Fibroblast of pulmonary artery (primary cell): ENCODE measurements at places on chromosomes 1 and 21.

GRCh38 chr1:42592811-42593210 lies 65.4 kb upstream of the PPIH start:
- no peak for DNase-seq

- peak; percentile 50 for DNase-seq
Observed at GRCh38 chr1:15100121-15100879, 53.2 kb upstream of the TMEM51 start.

DNA sequence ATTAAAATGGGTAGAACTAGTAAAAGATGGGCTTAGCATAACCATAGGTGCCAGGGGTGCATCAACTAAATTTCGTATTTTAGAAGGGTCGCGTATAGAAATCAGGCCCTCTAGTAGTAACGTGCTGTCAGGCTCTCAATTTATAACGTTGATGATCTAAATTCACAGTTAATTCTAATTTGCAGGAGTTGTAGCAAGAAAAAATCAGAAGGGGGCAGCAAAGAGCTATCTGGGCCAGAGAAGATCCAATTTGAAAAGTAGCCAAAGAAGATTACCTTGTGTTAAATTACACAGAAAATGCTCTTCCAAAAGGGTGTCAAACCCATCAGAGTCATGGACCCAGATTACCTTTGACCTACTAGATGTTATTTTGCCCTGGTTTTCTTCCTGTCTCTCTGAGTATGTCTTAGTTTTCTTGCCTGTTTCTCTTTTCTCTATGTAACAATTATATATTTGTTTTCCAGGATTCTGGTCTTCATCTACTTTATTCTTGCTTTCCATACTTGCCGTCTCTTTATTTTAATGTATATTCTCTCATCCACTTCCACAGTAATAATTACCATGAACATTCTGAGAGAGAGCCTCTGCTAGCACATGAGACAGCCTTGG lies 1030.9 kb downstream of the AMY1C start:
- peak; percentile 43 for DNase-seq

GRCh38 chr21:42363312-42363711 lies 3.0 kb downstream of the TFF1 start:
- no peak for DNase-seq

GRCh38 chr1:45200906-45201500 lies 5.4 kb downstream of the ZSWIM5 start:
- no peak for DNase-seq

DNA sequence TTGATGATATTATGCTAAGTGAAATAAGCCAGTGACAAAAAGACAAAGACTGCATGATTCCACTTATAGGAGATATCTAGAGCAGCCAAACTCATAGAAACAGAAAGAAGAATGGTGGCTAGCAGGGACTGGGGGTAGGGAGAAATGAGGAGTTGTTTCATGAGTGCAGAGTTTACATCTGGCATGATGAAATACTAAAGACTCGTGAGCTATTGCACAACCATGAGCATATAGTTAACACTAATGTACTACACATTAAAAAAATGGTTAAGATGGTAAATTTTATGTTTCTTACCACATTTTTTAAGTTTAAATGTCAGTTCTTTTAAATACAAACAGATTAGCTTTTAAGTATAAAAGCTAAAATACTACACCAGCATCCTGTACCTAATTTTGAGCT lies 57.8 kb downstream of the ESRRG start:
- peak; percentile 26 for DNase-seq

DNA sequence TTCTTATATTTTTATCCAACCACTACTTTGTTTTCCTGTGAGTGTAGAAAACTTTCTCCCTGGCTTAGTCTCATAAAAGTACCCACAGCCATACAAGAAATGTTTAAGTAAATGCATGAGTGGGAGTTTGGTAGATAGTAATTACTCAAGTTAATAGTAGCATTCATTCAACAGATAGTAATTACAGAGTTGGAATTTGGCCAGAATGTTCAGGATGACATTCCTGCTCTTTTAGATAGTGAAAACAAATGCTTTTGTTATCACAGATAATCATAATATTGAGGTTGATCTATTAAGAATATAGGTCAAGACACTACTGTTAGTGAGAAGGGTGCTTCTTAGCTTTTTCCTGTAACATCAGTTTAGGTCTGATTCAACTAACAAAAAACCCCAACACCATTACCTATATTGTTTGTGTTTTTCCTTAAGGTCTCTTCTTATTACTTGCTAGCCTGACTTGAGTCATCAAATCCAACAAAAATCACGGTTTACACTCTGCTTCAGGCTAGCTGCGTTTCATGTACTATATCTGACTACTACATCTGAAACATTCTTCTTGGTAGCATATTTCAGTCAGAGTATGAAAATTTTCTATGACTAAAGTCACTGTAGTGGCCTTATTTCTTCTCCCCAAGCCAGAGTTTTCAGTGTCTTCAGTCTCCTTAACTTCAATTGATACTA lies 163.7 kb downstream of the HS2ST1 start:
- DNase-seq: no peak

GRCh38 chr1:112395256-112395820 lies 676 bp upstream of the CTTNBP2NL start:
- peak; percentile 34 for DNase-seq

DNA sequence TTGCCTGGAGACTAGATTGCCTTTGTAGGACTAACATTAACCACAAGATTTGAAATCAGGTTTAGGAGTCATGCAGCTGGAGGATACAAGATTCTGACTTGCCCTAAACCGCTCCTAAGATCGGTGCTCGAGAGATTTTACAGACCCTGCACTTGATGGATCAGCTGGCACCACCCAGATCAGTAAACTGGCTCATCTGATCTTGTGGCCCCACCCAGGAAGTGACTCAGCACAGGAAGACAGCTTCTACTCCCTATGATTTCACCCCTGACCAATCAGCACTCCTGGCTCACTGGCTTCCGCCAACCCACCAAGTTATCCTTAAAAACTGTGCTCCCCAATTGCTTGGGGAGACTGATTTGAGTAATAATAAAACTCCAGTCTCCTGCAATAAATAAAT lies 876 bp upstream of the CATSPERE start:
- DNase-seq: peak; percentile 13

DNA sequence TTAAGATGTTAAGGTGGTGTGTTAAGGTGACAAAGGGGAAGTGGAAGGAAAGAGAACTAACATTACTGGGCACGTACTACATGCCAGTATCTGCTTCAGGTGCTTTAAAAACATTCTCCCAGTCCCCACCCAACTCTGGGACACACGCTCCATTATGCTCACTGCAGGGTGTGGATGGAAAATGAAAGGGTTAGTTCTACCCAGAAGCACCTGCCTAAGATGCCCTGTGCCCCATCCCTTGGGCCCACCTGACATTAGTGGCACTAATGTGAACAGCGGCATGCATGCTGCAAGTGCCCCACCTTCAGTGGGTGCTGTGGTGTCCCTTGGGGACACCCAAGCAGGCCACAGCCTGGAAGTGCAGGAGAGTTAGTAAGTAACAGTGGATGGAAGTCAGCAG lies 82.9 kb upstream of the CXADR start:
- no peak for DNase-seq

- DNase-seq: peak; percentile 3
Observed at GRCh38 chr1:187203257-187203656, 374.5 kb downstream of the PLA2G4A start.

DNA sequence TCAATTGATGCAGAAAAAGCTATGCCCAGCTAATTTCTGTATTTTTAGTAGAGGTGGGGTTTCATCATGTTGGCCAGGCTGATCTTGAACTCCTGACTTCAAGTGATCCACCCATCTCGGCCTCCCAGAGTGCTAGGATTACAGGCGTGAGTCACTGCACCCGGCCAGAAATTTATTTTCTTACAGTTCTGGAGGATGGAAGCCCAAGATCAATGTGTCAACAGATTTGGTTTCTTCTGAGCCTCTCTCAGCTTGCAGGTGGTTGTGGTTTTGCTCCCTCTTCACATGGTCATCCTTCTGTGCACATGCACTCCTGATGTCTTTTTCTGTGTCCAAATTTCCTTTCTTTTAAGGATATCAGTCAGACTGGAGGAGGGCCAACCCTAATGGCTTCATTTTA lies 35.6 kb downstream of the SHCBP1L start:
- no peak for DNase-seq

DNA sequence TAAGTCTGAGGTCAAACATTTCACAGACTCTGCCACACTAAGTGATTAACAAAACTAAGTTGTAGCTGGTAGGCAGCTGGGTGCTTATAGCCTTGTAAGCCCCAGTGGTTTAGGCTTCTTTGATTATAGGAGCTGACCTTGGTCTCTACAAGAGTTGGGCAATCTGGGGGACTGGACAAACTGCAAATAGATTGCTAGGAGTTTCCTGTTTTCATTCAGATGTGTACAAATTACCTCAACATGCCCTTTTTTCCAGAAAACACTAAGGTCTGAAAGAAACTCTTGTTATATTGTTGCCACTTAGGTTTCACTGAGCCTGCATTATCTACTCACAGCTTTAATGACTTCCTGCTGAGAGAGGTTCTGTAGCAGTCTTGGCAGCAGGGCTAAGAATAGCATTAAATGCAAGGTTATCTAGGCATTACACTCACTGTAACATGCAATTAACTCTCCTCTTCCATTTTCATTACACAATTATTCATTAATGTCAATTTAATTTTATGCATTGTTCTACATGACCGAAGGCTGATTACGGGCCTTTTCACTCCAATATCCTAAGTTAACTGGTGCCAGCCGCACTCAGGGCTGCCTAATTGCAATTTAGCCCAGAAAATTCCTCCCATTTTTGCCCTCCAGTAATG lies 314.0 kb downstream of the LMO4 start:
- peak; percentile 14 for DNase-seq

DNA sequence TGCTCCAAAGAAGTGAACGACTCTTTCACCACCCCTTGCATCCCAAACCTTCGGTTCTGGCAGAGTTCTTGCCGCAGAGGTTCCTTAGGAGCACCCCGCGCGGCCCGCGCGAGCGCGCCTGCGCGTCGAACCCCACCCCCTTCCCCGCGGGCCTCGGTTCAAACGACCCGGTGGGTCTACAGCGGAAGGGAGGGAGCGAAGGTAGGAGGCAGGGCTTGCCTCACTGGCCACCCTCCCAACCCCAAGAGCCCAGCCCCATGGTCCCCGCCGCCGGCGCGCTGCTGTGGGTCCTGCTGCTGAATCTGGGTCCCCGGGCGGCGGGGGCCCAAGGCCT lies at the start of gene C1orf56:
TSS of gene C1orf56 (plus strand) at position 161 of the 334 bp plus-strand sequence. CDS start at position 258, 97 bp downstream.
- DNase-seq: peak; percentile 59

DNA sequence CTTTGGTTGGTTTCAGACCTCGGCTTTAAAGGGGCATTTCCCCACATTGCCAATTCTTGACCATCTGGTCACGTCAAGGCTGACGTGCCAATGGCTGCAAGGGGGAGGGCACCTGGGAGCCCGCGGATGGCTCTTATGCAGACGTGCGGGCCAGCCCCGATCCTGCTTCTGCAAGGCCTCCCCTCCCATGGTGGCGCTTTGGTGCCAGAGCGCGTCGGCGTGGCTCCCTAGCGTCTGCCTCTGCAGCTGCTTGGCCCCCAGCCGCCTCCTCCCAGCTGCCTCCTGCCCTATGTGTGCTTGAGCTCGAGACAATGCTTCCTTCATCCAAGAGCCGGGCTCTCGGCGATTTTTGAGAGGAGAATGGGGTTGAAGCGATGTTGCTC lies 29.1 kb downstream of the SKI start:
- DNase-seq: no peak

DNA sequence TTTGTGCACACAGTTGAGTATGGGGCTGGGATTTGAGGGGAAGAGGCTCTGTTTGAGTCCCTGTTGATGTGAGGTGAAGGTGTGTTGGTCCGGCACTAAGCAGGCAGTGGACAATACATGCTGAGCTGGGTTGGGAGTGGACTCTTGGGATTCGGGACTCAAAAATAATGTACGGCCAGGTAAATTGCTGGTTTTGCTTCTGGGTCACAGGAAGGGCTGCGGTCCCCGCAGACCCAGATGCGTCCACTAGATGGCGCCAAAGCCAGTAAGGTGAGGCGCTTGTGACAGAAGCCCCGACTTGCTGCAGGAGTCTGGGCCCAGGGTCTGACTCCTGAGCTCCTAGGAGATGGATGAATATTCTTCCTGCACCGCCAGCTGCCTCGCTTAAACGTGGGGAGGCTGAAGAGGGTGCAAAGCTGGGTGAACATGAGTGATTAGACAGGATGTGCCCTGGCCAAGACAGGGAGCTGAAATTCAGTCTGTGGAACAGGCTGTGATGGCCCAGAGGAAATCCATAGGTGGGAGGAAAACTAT lies 61.4 kb downstream of the ACBD3 start:
- peak; percentile 84 for DNase-seq

- DNase-seq: no peak
Observed at GRCh38 chr1:151939779-151940178, 30.5 kb upstream of the THEM4 start.

GRCh38 chr1:114828251-114828650 lies 26.4 kb upstream of the SYCP1 start:
- DNase-seq: peak; percentile 2

- no peak for DNase-seq
Observed at GRCh38 chr1:34320053-34320669, 143.5 kb downstream of the C1orf94 start.

- no peak for DNase-seq
Observed at GRCh38 chr1:180157576-180158057, 2.9 kb downstream of the QSOX1 start.

DNA sequence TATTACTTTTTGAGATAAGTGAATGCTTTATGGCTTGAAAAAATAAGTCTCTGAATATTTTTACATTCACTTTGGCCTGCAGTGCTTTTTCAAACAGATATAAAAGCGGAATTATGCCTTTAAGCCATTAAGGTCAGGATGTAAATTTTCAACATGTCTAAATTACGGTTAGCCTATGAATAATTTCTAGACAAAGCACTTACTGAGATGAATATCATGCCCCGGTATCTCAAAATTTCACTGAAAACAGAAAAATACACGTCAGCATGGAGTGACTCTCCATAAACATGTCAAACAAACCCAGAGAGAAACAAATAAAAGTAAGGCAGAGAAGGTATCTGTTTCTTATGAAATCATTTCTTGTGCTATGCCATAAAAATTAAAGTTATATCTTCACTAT lies 853.9 kb downstream of the KCNT2 start:
- DNase-seq: no peak

DNA sequence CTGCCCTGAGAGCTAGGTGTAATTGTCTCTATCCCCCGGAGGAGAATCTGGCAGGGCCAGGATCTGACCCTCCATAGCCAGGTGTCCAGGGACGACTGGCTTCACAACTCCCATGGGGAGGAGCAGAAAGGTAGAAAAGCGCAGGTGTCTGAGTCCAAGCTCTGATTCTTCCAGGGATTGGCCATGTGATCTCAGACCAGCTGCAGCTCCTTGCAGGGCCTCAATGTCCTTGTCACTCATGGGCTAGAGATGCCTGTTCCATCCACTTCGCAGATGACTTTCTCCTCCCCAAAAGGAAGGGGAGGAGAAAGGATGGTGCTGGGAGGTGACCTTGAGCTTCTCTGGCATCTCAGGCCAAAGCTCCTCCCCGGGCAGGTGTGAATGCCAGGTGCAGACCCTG lies 22.7 kb downstream of the HSPG2 start:
- DNase-seq: no peak
